Pons (tissue), 1 donor: ENCODE measurements at places on chromosomes 3 and 15.

DNA sequence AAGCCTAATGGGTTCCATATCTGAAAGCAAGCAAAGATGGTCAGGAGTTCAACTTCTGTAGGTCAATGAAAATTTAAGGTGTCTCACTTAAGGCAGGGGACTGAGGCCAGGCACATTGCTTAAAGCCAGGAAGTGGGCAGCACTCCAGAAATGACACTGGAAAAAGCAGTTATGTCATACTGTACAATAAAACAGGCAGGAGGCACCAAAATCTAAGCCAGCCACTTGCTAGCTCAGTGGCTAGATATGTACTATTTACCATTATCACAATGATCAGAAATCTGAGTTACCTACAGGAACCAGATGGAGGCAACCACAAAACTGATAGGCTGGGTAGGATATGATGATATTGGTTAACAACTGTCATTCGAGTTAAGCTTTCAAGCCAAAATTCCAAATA, 57.3 kb downstream of the FRMD5 start:
- DNase-seq: no peak

- DNase-seq: no peak
Measured at GRCh38 chr3:132418916-132419315, 1.6 kb downstream of the DNAJC13 start.

GRCh38 chr3:62183087-62183486, 190.3 kb downstream of the FEZF2 start:
- DNase-seq: no peak

DNA sequence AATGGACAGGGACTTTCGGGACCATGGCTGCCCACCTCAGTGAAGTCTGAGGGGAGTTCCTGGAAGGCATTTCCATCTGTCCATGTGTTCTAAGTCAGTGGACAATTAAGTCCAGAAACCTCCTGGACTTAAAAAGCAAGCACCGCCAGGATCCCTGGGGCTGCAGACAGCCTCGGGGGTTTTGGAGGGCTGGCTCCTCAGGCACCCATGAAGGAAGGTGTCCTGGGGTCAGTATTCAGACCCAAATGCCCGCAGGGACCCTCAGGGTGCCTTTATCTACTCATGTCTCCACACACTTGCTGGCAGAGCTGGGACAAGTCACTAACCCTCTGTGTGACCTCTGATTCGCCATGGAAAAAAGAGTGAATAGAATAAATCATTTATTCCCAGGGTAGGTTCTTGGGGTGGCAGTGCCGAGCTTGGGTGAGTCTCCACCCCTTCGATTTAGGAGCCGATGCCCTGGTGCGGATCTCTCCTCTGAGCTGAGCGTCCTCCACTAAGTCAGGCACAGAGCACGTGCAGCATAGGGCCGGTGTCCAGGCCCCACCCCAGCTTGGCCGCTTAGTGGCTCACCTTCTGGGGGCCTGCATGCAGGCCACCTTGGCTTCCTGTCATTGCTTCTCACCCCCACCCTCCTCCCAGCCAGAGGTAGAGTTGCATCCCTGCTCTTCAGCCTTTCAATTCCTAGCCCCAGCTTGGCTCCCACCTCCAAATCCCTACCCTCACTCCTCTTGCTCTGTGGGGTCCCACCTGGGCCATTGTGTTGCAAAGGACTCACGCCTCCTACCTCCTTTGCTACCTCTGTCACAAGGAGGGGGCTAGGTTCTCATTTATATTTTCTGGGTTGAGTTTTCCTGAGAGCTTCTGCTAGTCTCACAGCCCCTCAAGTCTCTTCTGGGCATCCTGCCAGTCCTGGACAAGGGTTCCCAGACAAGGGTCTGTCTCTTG, 19.9 kb downstream of the SLC6A6 start:
- no peak for DNase-seq

DNA sequence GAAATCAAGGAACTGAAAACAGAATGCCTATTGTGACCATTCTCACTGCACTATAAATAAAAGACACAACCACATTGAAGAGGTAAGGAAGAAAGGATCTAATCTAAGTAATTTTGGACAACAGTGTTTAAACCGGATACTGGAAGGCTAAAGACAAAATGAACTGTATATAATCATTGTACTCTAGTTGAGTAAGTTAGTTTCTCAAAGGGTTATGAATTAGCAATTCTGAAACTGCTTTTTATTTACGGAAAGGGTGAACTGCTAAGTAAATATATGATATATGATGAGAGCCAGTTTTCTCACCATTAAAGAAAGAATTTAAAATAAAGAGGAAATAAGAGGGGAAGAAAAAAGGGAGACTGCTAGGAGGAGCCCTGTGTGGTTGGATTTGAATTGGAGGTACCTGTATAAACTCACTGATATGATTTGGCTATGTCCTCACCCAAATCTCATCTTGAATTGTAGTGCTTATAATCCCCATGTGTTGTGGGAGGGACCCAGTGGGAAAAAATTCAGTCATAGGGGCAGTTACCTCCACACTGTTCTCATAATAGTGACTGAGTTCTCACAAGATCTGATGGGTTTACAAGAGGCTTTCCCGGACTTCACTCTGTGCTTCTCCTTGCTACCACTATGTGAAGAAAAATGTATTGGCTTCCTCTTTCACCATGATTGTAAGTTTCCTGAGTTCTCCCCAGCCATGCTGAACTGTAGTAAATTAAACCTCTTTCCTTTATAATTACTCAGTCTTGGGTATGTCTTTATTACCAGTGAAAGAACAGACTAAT, 607.7 kb downstream of the PYDC2 start:
- DNase-seq: no peak
